ENCODE measurements at places on chromosomes 12 and 14.

DNA sequence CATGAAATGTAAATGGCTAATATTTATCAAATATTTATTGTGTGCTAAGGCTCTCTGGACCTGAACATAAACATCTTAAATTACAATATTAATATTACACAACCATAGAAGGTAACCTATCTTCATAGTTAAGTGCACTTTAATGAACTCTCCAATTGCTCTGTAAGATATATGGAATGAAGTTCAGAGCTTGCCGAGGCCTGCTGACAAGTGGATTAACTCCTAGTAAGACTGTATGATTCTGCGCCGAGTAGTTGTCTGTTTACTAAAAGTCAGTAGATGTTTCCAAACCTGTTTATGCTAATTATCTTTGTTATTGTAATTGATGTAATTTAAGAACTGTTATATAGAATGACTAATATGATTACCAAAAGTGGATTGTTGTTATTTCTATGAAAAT is 77.2 kb downstream of the PTPRR start:
- no peak for DNase-seq

GRCh38 chr12:40208707-40209446 is 15.9 kb upstream of the LRRK2 start:
- no peak for DNase-seq

GRCh38 chr12:100544165-100544564 is 29.3 kb upstream of the GAS2L3 start:
- no peak for DNase-seq

DNA sequence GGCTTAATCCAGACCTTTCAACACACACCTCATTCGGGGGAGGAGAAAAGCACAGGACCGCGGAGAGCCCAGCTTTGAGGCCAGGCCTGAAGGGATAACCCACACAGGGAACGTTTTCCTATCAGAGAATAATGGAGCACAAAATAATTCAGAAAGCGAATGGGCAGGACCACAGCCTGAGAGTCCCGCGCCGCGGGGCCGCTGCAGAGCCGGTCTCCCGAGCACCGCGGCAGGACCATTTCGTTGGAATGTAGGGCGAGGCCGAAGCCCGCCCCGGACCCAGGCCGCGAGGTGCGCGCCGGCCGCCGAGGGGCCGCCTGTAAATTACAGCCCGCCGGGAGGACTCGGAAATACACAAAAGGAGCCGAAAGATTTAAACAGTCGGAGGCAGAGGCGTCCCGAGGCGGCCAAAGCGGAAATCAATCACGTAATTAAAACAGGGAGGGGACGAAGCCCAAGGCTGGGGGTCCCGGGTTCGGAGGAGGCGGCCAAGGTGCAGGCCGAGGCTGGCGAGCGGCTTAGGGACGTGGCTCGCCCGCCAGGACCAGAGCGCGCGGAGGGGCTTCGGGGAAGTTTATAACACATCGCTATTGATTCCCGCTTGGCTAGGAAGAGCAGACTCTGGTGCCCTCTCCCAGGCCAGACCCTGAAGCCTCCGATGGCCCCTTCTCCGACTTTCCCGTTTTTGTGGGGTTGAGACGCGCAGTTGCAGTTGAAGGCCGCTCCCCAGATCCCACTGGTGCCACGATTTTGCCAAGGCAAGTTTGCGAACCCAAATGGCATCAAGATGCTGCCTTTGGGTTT is 6.3 kb upstream of the HOXC4 start:
- no peak for DNase-seq

DNA sequence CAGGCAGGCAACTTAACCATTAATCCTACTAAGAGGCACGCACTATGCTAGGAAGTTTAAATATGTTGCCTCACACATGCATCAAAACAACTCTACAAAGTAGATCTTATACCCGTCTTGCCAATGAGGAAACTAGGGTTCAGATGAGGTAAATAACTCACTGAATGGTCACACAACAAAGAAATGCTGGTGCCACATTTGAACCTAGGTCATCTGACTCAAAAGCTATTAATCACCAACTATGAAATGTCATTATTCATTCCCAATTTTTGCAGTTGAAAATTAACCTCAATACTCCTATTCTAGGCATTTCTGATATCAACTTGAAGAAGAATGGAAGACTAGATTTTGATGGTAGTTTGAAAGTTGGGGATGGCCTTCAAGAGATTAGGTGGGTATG is 2.8 kb upstream of the PYROXD1 start:
- no peak for DNase-seq

- no peak for DNase-seq
Observed at GRCh38 chr12:11672256-11673191, 23.1 kb downstream of the ETV6 start.

DNA sequence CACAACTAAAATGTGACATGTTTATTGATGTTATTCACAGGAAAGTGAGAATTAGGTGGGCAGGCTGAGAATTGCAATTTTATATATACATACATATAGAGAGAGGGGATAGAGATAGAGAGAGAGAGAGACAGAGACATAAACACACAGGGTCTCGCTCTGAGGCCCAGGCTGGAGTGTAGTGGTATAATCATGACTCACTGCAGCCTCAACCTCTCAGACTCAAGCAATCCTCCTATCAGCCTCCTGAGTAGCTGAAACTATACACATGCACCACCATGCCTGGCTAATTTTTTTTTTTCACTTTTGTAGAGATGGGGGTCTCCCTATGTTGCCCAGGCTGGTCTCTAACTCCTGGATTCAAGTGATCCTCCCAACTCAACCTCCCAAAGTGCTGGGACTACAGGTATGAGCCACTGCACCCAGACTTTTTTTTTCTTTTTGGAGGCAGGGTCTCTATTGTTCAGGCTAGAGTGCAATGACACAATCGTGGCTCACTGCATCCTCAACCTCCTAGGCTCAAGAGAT is 49.1 kb downstream of the R3HDM2 start:
- no peak for DNase-seq

GRCh38 chr12:110677206-110677911 is 11.6 kb downstream of the HVCN1 start:
- DNase-seq, result no peak

GRCh38 chr14:32244404-32244803 is 41.3 kb upstream of the RNU6-8 start:
- DNase-seq, result no peak

- no peak for DNase-seq
Observed at GRCh38 chr12:124408822-124409517, 114.1 kb downstream of the RFLNA start.

DNA sequence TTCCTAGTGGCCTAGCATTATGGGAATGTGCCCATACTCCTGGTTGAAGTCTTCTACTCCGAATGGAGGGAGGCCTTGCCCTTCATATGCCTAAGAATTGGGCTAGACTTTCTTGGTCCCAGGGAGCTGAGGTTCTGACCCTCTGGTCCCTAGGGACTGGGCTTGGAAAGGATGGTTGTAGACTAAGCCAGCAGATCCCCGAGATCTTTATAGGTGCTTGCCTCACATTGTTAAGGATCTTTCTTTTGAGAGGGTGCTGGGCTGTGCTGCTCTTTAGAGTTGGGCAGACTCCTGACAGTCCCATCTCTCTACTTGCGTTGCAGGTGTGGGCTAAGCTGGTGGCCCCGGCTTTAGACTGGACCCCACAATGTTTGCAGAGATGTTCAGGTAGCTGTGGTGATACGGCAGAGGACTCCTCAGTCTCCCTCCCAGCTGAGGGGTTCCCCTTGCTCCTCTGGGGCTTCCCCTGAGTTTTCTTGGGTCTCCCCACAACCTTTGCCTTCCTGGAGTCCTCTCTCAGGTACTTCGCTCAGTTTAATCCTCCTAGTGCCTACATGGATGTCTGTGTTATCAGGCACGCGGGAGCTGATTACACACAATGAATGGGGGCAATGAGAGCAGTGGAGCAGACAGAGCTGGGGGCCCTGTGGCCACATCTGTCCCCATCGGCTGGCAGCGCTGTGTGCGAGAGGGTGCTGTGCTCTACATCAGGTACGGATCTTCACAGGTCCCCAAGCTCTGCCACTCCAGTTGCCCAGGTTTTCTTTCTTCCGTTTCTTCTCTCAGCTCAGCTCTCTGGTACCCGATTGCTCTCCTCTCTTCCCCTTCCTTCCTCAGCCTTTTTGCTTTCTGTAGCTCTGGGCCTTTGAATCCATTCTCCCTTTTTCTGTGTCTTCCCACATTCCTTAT is 1.3 kb downstream of the MBD6 start:
- DNase-seq, result no peak

DNA sequence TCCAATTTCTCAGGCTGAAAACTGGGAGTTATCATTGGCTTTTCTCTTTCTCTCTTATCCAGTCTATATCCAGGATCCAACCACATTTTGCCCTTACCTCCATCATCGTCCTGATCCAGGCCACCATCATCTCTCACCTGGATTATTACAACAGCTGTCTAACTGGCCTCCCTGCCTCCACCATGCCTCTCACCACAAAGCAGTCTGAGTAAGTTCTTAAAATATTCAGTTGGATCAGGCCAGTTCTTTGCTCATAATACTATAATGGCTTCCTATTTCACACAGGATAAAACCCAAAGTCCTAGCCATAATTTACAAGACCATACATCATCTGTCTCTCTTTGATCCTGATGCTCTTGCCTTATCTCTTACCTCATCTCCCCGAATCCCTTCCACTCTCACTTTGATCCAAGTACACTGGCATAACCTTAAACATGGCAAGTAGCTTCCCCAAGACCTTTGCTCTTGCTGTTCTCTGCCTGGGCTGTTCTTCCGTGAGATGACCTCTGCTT is 133.4 kb upstream of the RAP1B start:
- no peak for DNase-seq

GRCh38 chr14:72512281-72512680 is 381.6 kb downstream of the DPF3 start:
- no peak for DNase-seq

GRCh38 chr14:75495882-75496281 is 26.4 kb upstream of the BATF start:
- no peak for DNase-seq

DNA sequence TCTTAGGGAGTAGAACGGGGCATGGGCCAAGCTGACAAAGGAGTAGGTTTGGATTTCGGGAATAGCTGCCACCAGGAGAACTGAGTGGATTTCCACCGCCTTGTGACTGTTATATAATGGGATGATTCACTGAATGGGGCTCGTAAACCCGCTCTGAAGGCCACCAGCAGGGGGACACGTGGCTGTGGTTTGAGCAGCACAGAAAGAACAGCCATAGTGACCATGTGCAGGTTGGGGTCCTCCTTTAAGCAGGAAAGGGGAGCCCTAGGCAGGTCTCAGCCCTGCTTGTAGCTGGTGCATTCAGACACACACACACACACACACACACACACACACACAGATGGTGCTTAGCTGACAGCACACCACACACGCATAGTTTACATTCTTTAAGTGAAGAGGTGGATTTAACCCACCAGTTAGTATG is 8.6 kb upstream of the ASB2 start:
- no peak for DNase-seq

DNA sequence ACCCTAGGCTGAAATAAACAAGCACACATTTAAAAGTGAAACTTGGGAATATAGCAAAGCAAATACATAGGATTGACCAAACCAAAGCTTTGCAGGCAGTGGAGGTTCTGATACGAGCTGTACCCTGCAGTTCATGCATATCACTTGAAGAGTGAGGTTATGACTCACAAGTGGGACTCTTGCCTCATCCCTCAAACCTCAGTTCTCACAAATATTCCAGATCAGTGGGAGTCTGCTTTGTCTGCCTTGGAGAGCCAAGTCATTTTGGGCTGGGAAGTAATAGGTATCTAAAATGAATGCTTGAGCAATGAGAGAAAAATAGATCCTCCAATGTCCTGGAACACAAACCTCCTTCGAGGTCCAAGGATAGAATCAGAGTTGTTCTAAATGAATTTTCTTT is 116.4 kb downstream of the LRIG3 start:
- DNase-seq, result no peak

DNA sequence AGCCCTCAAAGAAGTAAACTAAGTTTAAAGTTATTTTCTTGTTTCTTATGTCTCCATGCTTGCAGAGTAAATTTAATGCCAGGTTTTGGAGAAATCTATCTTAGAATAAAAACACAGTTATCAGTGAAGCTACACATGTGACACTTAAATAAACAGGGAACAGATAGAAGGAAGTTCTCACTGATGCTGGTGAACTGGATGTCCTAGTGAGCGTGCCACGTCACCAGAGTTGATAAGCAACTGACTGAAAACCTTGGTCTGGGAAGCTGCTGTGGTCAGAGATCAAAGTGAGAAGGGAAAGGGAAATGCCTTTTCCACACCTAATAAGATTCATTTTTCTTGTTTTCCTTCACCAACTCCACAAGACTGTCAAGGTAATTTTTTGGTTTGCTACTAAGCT is 74.8 kb upstream of the PCED1B start:
- DNase-seq, result no peak

GRCh38 chr12:47035484-47035883 is 43.9 kb upstream of the PCED1B start:
- no peak for DNase-seq

DNA sequence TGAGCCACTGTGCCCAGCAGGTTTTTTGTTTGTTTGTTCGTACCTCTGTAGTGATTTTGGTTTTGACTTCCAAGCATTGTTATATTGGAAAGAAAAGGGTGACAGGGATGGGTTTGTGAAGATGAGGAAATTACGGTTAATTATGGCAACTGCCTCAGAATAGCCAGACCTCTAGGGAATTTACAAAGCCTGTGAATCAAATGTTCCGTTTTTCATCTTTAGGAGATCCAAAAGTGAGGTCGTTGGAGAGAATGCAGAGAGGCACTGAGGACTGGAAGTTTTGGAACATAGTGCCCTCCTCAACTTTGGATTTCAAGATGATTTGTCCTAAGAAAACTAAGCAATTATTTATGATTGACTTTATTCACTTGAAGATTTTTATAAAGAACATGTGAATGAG is 54.5 kb upstream of the EVL start:
- DNase-seq, result no peak

DNA sequence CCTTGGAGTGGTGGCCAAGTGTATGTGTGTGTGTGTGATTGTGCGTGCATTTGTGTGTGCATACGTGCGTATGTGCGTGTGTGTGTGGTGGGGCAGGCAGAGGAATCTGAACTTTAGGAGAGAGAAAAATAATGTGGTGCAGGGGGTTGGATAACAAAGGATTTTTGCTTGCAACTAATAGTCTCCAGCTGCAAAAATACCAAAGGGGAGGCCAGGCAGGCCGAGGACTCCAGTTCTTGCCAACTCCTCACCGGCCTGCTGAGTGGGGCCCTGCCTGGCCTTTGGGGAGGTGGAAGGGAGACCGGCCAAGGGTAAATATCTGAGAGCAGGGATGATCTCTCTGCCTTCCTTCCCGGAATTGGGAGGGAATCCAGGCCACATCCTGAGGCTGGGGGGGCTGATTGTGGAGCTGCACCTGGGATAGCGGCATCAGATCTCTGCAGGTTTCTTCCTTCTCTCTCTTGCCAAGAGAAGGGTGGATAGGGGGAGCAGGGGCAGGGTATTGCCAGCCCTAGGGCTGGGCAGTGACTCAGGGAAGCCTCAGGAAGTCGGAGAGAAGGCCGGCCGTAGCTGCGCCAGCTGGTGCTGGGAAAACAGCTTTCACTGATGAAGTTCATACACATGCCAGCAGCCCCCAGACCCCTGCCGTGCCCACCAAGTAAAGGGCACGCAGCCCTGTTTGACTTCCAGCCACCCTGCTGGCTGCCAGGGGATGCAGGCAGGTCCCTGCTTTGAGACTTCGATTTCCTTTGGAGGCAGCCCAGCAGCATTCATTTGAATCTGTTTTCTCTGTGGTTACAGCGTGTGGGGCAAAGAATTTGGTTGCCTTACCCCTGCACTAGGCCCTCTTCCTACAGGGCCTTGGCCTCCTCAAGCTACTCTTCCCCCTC is 4.6 kb upstream of the LRP1-AS start:
- no peak for DNase-seq

- no peak for DNase-seq
Observed at GRCh38 chr12:21992823-21993222, 51.6 kb upstream of the ABCC9 start.

GRCh38 chr12:32253154-32253790 is 146.1 kb upstream of the FGD4 start:
- no peak for DNase-seq

All from frontal cortex (tissue), 4 donors.